ENCODE measurements at places on chromosomes 2 and 18.

GRCh38 chr2:226839161-226839560 is 3.3 kb downstream of the RHBDD1 start:
- DNase-seq = no peak

- DNase-seq = no peak
Measured at GRCh38 chr2:40202798-40203400, 249.0 kb downstream of the SLC8A1 start.

DNA sequence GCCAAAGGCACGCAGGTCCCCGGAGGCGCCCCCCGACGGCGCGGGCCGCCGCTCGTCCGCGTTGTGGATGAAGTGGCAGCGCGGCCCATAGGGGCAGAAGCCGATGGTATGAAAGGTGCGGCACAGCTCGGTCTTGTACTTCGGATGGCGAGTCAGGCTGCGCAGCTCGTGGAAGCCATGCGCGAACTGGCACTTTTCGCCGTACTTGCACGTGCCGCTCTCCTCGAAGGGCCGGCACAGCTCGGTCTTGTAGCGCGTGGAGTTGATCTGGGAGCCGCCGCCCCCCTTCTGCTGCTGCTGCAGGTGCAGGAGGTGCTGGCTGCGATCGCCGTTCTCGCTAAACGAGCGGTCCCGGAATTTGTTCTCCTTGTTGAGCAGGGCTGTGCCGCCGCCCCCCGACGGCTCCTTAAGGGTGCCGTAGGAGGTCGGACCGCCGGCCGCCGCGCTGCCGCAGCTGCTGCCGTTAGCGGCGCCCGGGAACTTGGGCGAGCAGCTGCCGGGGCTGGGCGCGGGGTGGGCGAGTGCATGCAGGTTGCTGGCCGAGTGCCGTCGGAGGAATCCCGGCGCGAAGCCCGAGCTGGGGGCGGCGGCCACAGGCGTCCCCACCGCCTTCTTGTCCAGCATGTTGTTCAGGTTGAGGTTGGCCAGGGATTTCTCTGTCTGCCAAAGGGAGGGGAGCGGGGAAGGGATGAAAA is 1.2 kb downstream of the ZFP36L2 start:
- DNase-seq = peak; percentile 50

DNA sequence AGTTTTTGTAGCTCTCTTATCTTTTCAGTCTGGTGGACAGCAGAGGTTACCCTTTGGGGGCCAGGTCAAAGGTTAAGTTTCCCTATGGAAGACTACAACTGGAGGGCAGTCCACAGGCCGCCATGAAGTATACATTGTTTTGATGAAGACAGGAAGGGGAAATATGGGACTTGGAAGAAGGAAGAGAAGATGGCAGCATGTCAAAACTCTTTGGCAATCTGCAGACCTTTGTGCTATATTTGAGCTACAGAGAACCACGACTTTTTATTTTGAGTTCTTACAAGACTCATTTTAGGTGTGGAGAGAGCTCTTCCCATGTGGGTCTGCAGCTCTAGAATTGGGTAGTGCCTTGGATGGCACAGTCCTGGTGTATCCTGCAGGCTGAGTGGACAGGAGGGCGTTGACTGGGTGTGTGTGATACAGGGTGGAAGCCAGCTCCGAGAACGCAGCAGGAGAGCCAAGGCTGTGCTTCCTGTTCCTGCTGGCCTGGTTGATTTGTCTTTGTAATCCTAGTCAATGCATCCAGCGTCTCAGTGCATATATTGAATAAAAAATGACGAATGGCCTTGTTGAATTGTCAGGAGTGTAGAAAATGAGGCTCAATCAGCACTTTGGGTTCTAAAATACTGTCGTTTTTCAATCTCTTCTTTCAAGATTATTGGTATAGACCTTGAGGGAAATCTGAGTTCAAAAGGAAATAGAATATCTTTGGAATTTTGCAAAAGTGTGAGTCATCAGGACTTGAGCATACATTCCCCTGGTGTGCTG is 11.5 kb downstream of the ITGA6 start:
- DNase-seq = no peak

GRCh38 chr18:56748698-56749268 is 97.6 kb downstream of the WDR7 start:
- no peak for DNase-seq

GRCh38 chr2:227846831-227847230 is 24.6 kb upstream of the DAW1 start:
- DNase-seq = no peak

- no peak for DNase-seq
Measured at GRCh38 chr2:159941729-159942128, 120.7 kb downstream of the PLA2R1 start.

DNA sequence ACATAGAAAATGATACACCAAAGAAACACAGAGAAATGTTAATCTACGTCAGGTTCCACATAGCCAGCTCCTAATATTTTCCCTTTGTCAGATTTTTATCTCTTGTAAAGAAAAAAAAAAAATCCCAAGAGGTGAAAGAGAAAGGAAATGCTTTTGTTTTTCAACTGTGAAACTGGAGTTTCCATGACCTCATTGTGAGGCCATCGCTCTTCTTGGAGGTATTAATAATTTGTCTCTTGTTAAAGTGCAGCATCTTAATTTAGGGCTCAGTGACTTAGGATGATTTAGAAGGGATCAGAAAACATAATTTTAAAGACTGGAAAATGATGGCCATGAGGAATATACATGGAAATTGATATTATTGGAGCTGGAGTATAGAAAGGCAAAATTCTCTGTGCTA is 21.7 kb downstream of the ARHGAP28 start:
- no peak for DNase-seq

DNA sequence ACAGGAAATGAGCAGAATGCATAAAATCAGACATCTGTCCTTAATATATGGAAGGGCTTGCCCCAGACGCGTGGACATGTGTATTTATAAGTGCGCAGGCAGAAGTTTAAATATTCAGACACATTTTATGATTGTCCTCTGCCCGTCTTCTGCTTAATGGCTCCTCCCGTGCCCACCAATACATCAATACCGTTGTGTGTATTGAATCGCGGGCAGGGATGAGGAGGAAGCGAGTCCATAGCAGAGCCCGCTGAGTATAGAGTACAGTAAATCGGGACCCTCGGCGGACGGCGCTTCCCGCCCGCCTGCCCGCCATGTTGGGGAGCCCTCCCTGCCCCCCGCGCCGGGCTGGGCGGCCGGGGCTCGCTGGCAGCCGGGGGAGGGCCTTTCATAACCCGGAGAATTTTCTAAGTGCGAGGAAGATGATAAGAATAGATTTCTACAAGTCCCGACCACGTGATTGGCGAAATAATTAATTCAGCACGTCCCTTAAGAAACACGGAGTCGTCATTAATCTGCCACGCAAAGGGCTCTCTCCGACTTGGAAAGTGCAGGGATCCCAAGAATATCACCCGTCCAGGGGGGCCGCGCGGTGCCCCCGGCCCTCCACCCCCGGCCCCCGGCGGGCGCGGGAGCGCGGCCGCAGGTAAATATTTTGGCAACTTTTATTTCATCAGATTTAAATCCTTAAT is at the start of gene HOXD3:
HOXD3 (plus strand) TSS at position 501 of the 692 bp plus-strand sequence. CDS start 11,808 bp downstream, outside the sequence.
- DNase-seq = no peak

DNA sequence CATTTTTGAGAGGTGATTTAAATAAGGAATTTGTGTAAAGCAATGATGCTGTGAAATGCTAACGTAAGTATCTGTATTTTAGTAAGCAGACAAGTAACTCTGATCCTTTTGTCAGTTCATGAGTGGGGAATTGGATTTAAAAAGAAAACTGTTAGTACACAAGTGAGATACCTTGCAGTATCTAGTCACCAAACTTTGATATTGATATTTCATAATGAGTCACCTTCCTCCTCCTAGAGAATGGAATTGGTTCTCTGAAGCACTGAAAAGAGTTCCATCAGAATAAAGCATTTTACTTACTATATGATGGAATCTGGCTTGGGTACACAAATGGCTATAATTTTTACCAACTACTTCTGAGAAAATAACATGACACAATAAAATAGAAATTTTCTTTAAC is 232.2 kb downstream of the ZNF804A start:
- DNase-seq = no peak

DNA sequence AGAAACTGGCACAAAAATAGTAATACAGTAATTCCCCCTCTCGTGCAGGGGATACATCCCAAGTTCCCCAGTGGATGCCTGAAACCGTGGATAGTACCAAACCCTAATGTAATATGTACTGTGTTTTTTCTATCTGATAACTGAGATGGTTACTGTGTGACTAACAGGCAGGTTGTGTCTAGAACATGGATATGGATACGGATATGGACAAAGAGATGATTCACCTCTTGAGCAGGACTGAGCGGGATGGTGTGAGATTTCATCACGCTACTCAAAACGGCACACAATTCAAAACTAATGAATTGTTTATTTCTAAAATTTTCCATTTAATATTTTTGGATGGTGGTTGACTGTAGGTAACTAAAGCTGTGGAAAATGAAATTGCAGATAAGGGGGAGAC is 3.4 kb downstream of the MBD1 start:
- DNase-seq = no peak

- DNase-seq = no peak
Measured at GRCh38 chr2:74862020-74862964, 28.4 kb downstream of the HK2 start.

- DNase-seq = no peak
Measured at GRCh38 chr2:241946306-241947003, 76.9 kb downstream of the RTP5 start.

- no peak for DNase-seq
Measured at GRCh38 chr2:10378189-10378588, 69.9 kb downstream of the ODC1 start.

GRCh38 chr2:3703757-3704355 is 481 bp downstream of the DCDC2C start:
- DNase-seq = no peak

GRCh38 chr18:2135309-2135708 is 436.0 kb downstream of the METTL4 start:
- no peak for DNase-seq

GRCh38 chr18:27728659-27729058 is 448.3 kb downstream of the CDH2 start:
- DNase-seq = no peak

- no peak for DNase-seq
Measured at GRCh38 chr2:28342081-28342967, 50.3 kb upstream of the FOSL2 start.

- DNase-seq = no peak
Measured at GRCh38 chr2:23376075-23376474, 8.9 kb upstream of the KLHL29 start.

GRCh38 chr2:224601923-224602322 is 16.8 kb upstream of the CUL3 start:
- DNase-seq = no peak

GRCh38 chr2:209671020-209671680 is 100.5 kb upstream of the UNC80 start:
- DNase-seq = no peak
